ENCODE measurements at places on chromosomes 12 and 14.
A peak's percentile ranks its signal among the peaks of the same experiment; 100 is the strongest.

DNA sequence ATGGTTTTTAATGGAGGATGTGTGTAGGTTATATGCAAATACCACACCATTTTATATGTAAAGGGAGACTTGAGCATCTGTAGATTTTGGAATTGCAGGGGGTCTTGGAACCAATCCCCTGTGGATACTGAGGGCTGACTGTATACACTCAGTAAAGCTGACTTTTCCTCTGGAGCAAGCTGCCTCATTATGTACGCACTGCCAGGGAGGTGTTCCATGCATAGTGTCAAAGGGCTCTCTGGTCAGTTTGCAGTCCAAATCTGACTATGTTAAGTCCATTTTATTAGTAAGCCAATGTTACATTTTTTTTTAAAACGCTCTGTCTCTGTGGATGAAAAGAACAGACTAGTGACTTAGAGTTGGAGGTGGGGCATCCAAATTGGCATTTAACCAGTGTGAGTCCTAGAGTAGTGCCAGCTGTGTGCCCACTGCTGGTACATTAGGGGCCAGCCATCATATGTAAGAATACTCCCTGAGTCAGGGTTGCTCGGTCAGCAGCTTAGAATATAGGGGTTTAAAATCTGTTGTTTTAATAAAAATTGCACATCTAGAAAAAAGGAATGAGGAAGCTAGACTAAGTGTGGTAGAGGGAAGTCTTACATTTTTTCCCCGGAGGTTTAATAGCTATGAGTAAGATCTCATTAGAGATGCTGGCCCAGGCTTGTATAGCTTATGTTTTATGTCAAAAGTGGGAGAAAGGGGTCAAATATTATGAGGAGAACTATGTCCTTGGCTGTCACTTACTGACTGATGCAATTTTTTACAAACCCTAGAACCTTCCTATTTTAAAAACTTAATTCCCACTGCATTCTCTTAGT, 87.0 kb downstream of the TESC start:
- no peak for DNase-seq

DNA sequence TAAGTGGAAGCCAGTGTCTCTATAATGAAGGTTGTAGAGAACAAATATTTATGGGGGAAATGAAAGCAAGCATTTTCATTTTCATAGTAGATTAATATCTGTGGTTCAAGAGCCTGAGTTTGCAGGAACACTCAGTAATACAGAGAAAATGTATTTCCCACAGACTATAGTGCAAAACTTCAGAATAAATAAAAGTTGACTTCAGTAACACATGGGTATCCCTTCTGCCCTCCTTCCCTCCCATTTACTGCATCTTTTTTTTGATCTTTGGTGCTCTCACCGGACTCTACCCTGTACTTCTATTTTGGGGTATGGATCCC, 75.3 kb upstream of the AMN1 start:
- no peak for DNase-seq

- DNase-seq, result no peak
These were observed 367.4 kb downstream of the MED13L start for GRCh38 chr12:115910057-115910456.

- DNase-seq, result peak; percentile 15
These were observed 412.0 kb upstream of the ATP2B1 start for GRCh38 chr12:90120627-90121026.

DNA sequence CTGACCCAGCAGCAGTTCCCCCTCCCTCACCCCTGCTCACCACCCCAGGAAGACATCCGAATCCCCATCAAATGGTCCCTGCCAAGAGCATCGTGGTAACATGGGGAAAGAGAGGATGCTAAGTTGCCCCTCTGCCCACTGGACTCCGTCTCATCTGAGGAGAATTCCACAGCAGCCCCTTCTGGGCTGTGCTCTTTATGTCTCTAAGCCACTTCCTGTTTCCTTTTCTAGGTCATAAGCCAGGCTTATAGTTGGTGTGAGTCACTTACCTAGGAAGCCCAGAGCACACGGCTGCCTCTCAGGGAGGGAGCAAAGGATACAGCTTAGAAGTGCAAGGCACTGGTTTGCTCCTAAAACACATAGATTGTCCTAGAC, 76.0 kb downstream of the VCPKMT start:
- peak; percentile 91 for DNase-seq

DNA sequence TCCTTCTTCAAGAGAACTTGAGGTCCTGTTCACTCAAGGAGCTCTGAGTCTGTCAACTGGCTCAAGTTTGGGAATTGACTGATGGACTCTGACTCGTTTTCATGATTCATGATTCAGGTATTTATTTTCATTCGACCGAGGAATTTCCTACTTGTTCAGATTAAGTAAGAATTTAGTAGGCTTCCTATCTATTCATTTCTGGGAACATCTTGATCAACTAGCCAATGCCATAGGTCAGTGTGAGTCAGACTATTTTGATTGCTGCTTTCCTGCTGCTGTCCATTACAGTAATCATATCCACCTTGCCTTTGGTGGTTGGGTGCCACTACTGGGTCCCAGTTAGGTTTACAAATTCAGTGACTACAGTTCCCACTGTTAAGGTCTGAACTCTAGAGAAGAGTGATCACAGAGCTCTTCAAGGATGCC, 6.1 kb downstream of the FAM186A start:
- DNase-seq, result peak; percentile 97

- DNase-seq, result no peak
These were observed 306.7 kb downstream of the ZFP36L1 start for GRCh38 chr14:68486033-68486732.

- peak; percentile 43 for DNase-seq
These were observed 42.8 kb downstream of the NKX2-1 start for GRCh38 chr14:36477266-36477665.

DNA sequence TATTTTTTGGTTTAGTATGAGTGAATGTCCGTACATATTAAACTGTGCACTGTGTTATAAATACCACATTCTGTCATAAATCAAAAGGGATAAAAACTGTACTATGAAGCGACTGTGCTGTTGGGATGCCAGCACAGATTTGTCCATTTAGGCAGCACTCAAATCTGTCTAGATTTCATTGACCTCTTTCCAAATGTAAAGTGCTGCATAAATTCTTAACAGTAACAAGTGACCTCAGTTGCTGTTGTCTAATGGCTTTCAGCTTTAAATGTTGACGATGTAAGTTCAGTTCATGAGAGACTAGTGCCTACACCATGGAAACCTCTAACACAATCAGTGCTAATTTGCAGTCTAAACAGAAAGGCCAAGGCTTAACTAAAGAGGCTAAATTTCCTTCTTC, 531.4 kb upstream of the LMO3 start:
- DNase-seq, result no peak

DNA sequence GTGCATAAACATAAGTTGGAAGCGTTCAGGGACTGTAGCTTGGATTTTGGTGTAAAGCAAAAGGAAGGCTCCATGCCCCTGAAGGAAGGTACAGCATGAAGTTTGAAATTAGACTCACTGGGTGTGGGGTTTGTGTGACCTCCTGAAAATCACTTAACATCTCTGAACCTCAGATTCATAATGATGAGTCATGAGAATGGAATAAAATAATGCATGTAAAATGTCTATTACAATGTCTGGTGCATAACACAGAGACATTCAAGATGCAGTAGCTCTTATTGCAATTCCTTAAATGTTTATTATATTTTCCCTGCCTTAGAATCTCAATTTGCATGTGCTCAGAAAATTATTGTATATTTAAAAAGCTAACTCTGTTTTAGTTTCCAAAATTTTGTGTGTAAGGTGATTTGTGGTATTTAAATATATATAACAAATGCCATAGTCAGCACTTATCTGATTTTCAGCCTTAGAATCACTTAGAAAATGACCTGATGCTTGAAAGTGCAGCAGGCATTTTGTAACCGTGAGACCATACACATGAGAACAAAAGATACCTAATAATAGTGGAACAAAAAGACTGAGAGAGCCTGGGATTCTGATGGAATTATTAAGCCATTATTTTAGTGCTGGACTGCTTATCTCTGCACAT, 66.3 kb downstream of the E2F7 start:
- DNase-seq, result no peak

DNA sequence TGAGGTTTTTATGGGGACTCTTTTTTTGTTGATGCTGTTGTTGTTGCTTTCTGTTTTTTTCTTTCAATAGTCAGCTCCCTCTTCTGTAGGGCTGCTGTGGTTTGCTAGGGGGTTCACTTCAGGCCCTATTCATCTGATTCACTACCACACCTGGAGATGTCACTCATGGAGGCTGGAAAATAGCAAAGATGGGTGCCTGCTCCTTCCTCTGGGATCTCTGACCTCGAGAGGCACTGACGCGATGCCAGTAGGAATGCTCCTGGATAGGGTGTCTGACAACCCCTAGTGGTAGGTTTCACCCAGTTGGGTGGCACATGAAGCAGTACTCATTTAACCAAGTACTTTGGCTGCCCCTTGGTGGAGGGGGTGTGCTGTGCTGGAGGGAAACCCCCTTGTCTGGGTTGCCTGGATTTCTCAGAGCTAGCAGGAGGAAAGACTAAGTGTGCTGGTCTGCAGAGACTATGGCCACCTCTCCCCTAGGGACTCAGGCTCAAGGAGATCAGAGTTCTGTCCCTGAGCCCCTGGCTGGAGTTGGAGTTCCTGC, 745.5 kb downstream of the TMTC2 start:
- DNase-seq, result no peak

DNA sequence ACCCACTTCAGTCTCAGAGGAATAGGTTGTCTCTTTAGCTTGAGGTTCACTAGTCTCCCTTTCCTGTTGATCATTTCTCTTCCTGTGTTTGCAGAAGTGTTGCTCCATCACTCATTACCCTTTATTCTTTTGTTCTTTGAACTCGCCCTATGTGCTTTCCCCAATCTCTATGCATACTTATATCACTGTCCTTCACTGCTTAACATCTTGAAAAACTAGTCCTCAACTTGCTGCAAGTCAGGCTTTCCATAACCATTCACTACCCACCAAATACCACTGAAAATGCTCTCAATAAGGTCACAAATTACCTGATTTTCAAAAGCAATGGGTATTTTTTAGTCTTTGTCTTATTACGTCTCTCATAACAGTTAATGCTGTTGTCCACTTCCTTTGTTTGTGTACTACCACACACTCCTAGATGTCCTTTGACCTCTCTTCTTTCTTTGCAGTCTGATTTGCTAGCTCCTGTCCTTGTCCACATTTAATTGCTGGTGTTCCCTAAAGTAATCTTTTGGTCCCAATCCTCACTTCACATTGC, 80.8 kb downstream of the RIC8B start:
- no peak for DNase-seq

DNA sequence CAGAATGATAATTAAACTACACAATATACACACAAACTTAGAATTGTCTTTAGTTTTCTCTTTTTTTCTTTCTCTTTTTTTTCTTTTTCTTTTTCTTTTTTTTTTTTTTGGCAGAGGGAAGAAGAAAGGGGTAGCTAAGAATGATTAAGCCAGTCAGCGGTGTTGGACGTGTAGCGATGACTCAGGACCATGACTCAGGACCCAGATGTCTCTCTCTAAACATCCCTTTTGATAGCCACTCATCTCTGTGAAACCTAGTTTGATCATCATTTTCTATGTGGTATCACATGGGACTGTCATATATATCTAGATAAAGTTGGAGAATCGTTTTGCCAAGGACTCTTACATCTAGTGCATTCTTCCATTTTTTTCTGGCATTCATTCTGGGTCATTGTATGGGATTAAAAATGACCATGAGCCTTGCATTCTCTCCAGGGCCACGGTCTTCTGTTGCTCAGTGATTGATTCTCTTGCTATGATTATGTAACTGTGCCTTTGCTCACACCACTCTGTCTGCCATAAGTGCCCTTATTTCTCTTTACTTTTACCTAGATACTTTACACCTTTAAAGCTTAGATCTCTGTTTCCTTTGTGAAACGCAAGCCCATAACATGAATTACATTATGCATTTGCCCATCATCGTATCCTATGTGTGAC, 26.6 kb upstream of the NRXN3 start:
- peak; percentile 42 for DNase-seq
